ENCODE measurements at places on chromosomes 2 and 18.

GRCh38 chr2:234694244-234695013, 197.5 kb upstream of the ARL4C start:
- DNase-seq = no peak

DNA sequence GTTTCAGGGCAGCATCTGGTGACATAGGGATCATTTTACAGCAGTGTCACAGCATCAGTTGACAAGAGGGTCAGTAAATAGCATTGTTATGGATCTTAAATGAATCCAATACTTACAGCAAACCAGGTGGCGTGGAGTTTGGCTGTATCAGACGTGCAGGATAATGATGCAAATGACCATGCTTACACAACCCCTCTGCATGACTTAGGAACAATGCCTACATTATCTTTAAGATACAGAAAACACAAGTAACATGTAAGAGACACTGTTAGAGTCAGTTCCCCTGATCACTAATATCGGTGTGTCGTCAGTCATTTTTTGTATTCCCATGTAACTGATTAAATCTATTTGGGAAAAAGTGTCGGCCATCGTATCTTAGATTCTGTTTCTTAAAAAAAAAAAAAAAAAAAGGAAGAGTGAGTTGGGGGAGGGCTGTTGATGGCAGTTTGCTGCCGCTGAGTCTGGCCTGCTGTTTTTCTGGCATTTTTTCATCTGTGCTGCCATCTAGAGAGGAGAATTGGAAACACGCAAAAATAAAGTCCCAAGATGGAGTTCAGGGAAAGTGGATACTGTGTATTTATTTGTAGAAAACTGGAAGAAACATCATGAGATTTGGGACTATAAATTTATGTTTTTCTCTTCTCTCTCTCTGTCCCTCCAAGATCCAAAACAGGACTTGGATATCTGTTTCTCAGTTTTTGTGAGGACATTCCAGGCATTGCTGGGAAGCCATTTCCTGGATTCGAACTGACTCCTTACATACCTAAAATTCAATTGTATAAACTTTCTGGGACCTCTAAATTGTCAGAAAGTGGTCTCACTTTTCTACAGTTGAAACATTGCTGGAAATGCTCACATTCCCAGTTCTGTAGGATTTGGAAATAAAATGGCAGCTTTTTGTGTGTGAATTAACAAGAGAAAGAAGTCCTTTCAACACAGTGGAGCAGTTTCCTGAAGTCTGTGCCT, 60.3 kb upstream of the AGPS start:
- DNase-seq = no peak

GRCh38 chr18:71831039-71831438, 713.1 kb downstream of the CBLN2 start:
- no peak for DNase-seq

GRCh38 chr18:74012954-74013630, 134.5 kb downstream of the FBXO15 start:
- no peak for DNase-seq

DNA sequence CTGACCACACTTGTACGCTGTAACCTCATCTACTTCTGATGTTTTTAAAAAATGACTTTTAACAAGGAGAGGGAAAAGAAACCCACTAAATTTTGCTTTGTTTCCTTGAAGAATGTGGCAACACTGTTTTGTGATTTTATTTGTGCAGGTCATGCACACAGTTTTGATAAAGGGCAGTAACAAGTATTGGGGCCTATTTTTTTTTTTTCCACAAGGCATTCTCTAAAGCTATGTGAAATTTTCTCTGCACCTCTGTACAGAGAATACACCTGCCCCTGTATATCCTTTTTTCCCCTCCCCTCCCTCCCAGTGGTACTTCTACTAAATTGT, 2.1 kb downstream of the RHOB start:
- no peak for DNase-seq

GRCh38 chr18:77007251-77007650, 125.3 kb downstream of the MBP start:
- no peak for DNase-seq

DNA sequence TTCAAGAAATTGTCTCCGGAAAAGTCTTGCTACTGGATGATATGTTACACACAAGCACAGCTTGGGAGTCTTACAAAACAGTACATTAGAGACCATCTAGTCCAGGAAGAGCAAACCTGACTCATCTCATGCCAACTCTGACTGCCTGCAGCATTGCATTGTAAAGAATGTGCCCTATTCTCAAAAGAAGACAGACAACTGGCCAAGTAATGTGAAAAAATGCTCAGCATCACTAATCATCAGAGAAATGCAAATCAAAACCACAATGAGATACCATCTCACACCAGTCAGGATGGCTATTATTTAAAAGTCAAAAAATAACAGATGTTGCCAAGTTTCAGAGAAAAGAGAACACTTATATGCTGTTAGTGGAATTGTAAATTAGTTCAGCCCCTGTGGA, 42.7 kb upstream of the GORASP2 start:
- DNase-seq = no peak

GRCh38 chr2:235594041-235594440, 100.2 kb downstream of the AGAP1 start:
- no peak for DNase-seq

- no peak for DNase-seq
Measured at GRCh38 chr2:127083819-127084503, 23.0 kb downstream of the BIN1 start.

DNA sequence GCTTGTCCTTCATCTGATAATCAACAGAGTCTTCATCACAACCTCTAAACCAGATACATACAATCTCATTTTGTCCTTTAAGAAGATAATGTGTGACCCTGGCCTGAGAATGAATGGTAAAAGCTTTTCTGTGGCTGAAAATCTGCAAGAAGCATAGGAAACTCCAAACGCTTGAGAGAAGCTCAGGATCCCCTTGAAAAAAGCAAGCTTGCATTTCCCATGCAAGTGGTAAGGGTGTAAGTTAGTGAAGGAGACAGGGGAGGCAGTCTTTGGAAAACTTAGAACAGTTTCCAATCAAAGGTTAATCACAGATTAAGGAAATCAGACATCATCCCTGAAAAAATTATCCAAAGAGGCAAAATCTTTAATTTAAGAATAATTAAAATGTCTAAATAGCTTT, 413.6 kb upstream of the SALL3 start:
- DNase-seq = no peak

GRCh38 chr2:196242131-196242620, 70.8 kb upstream of the STK17B start:
- DNase-seq = no peak

DNA sequence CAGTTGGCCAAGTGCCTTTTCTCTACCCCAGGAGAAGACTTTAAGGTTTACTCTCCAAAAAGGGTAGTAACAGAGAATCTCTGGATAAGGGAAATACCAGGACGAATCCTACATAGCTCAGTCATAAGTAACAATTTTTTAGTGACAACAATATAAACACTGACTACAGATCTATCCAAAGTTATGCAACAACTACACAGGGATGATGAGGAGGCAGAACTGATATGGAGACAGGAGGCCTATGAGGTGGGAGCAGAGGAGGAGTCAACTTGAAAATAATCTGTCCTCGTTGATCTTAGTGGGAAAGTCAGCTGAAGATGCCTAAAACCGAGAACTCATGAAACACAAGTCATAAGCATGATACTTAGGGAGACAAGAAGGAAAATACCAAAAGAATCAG, 40.2 kb downstream of the SLC35F5 start:
- no peak for DNase-seq

DNA sequence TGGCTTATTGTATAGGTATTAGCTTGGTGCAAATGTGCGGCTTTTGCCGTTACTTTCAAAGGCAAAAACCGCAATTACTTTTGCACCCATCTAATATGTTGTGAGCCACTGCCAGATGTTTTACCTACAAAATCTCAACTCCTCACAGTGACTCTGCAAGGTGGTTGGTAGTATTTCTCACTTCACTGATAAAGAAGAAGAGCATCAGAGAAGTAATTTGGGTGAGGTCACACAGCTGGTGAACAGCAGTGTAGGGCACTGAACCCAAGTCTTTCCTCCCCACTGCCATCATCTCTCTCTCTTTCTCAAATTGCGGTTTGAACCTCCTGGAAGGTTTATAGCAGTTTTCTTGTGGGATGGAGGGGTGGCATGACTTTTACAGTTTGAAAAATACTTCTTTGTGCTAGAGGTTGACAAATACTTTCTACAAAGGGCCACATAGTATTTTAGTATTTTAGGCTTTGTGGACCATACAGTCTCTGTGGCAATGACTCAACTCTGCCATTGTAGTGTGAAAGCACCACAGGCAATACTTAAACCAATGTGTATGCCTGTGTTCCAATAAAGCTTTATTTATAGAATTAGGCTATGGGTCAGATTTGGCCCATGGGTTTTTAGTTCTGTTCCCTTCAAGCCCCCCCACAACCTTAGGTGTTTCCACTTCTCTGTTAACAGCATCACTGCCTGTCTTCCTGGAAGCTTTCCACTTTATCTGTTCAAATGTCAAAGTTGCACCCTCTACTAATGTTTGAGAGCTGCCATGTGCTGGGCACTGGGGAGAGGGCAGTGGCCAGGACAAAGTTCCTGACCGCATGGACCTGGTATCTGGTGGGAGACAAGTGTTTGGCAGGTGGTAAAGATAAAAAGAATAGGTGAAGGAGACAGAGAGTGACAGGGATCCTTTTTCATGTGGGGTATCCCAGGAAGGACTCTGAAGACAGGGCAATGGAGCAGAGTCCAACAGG, 30.1 kb downstream of the FHOD3 start:
- DNase-seq = no peak

- no peak for DNase-seq
Measured at GRCh38 chr18:35389095-35389618, 12.0 kb upstream of the ZNF396 start.

DNA sequence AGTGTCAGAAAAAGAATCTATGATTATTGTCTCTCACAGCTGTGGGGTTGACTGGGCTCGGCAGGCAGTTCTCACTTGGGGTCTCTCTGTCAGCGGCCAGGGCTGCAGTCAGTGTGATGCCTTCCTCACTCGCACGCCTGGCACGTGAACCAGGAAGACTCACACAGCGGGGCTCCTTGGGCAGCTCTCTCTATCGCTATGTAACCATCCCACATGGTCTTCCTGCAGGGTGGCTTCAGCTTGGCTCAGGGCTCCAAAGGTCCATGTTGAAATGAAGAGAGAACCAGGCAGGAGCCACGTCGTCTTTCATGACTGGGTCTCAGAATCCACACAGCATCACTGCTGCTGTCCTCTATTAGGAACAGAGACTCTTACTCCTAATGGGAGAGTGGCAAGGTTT, 30.6 kb upstream of the SLC1A4 start:
- DNase-seq = no peak

DNA sequence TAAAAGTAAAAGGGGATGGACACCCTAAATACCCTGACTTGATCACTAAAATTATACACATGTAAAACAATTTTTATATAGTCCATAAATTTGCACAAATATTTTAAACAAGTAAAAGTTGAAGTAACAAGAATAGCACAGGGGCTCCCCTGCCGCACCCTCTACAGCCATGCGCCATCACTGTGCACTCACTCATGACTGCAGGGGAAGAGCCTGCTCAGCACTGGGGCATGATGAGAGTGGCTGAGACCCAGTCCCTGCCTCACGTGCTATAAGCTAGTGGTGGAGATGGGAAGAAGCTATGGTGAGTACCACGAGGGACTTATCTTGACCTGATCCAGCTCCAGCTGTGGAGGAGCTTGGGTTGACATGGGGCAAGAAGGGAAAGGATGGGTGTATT, 46.9 kb upstream of the MYO1B start:
- no peak for DNase-seq

GRCh38 chr2:46434851-46435273, 44.5 kb upstream of the TMEM247 start:
- DNase-seq = no peak
